ENCODE measurements at places on chromosomes 12 and 14. TPM values are rescaled to one million over a fixed set of nuclear protein-coding genes. Genes with fewer than 3 reads are reported as not detected.

Gene MUCL1
- total RNA-seq: 218 TPM

Gene NRIP2
- total RNA-seq: 0.48 TPM

- no peaks in the 10 kb centered on the region for H3K4me1 ChIP-seq
- no peak overlapping the region for H3K27ac ChIP-seq
- no peaks in the 10 kb centered on the region for H3K27me3 ChIP-seq
- no peak overlapping the region for H3K4me3 ChIP-seq
- no peaks in the 10 kb centered on the region for H3K36me3 ChIP-seq
Observed at GRCh38 chr12:97616946-97617345, 154.3 kb downstream of the RMST start.

DNA sequence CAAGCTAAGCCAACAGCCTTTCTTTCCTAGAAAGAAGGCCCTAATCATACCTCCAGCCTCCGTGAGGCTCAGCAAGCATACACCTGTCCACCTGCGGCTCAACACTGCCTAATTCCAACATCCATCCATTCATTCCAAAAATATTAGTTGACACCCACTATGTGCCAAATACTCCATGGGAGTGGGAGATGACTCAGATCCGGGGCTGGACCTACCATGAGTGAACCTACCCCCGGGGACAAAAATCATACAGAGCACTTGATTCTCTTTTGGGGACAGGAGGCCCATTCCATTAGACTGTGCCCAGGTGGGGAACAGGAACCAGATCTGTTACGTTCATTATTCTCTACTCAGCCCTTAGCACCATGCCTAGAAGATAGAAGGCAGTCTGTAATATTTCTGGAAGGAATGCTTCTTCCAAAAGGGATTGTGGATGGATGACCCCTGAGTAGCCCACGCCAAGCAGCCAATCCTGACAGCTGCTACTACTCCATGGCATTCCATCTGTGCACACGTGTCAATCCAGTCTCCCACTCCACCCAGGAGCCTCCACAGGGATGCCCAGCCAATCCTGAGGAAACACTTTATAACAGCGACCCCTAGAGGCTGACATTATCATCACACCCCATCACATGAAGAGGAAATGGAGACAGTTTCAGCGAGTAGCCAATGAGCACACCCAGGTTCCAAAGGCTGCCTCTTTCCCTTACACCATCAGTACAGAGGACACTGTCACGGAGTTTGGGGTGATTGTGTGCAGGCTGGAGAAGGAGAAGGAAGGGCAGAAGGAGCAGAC, 170.7 kb downstream of the ESRRB start:
- DNase-seq: no peak
- no peak overlapping the region for H3K27ac ChIP-seq
- no peak overlapping the region for H3K4me3 ChIP-seq
- H3K36me3 ChIP-seq: no peaks in the 10 kb centered on the region

- H3K4me1 ChIP-seq: no peaks in the 10 kb centered on the region
- no peaks in the 10 kb centered on the region for H3K36me3 ChIP-seq
- H3K27me3 ChIP-seq: no peaks in the 10 kb centered on the region
- H3K27ac ChIP-seq: no peak overlapping the region
Observed at GRCh38 chr14:72643317-72643801, 250.5 kb downstream of the DPF3 start.

GRCh38 chr14:32491416-32492016, 162.4 kb downstream of the AKAP6 start:
- no peak overlapping the region for H3K27ac ChIP-seq
- DNase-seq: no peak
- no peaks in the 10 kb centered on the region for H3K4me1 ChIP-seq
- H3K4me3 ChIP-seq: no peak overlapping the region
- no peaks in the 10 kb centered on the region for H3K36me3 ChIP-seq
- H3K27me3 ChIP-seq: no peaks in the 10 kb centered on the region

DNA sequence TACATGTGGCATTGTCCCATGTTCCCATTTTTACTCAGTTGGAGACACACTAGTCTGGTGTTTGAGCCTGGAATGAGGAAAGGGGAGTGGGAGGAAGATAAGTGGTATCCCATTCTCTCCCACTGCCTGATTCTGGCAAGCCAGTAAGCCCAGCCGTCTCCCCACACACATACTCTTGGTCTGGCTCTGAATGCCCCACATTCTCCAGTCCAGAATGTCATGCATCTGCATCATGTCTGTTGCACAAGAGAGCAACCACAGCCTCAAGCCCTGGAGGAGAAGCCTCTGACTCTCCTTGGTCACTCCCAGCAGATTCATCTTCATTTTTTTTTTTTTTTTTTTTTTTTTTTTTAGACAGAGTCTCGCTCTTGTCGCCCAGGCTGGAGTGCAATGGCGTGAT, 48.0 kb downstream of the DRAM1 start:
- peak; percentile 85 for DNase-seq
- H3K27ac ChIP-seq: peak overlapping the region; percentile 37
- no peaks in the 10 kb centered on the region for H3K4me1 ChIP-seq
- H3K4me3 ChIP-seq: no peak overlapping the region
